ENCODE measurements at places on chromosomes 6 and 20.

DNA sequence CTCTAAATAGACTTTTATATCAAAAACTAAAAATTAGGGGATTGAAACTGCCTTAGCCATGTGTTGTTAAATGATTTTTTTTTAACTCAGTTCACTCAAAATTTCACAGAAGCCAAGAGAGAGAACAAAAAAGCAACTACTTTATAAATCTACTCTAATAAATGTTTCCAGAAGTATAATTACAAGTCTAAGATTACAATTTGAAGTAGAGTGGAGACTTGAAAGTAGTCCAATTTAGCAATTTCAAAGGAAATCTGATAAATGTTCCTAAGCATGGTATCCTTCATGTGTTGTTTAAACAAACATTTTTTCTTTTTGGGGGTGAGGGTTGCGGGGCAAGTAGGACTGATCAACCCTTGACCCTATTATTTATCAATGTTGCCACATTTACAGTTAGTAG is 72.6 kb downstream of the PHIP start:
- DNase-seq: no peak

DNA sequence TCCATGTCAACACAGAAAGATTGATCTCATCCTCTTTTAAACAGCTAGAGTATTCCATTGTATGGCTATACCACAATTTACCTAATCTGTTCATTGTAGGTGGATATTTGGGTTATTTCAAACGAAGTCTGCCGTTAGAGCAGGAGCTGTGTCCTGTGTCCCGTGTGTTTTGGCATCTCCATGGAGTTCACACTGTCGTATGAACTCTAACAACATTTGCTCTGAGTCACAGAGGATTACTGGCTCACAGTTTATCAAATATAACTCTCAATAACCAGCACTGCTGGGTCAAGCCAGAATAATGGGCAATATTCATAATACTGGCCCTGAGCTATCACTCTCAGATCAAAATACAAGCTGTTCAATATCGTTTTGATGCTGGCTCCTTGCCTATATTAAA is 16.4 kb downstream of the TRAM2 start:
- DNase-seq: no peak

- DNase-seq: no peak
Measured at GRCh38 chr6:143598466-143599080, 79.2 kb upstream of the PHACTR2 start.

DNA sequence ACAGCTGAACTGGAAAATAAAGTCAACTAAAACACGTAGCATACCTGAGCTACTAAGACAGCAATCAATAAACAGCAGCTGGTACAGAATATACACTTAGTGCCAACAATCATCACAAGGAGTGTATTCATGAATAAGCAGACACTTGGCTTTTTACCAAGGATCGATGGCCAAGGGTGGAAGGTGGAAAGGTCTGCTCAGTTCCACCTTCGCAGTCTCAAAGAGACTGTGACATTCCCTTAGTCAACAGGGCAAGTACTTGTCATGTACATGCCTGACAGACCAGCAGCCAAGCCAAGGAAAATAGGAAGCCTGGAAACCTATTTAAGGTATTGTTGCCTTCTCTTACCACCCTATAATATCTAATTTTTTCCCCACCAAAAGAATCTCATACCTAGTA is 21.4 kb downstream of the HBS1L start:
- DNase-seq: no peak

- no peak for DNase-seq
Measured at GRCh38 chr6:47844881-47845280, 63.0 kb downstream of the OPN5 start.

DNA sequence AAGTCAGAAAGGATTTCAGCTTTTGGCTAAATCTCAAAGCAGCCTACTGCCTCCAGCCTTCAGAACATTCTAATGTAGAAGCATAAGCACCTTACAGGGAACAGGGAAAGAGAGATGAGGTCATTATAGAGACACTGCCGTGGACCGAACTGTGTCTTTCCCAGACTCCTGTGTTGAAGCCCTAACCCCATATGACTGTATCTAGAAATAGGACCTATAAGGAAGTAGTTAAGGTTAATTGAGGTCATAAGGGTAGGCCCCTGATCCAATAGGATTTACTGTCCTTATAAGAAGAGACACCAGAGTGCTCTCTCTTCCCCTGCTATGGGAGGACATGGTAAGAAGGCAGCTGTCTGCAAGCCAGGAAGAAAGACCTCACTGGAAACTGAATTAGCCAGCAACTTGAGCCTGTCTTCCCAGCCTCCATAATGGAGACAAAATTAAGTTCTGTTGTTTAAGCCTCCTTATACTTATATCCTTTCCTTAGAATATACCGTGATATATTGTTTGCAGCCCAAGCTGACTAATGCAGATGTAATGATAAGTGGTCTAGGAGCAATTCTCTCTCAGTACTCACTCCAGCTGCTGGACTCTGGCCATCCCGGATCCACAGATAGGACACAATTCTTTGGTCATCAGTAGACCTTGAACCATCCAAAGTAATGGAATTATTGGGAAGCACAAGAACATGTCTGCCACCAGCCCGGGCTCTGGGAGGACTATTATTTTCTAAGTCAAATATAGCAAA is 71.4 kb downstream of the ALDH5A1 start:
- DNase-seq: no peak

GRCh38 chr6:124066946-124067552 is 263.4 kb downstream of the NKAIN2 start:
- DNase-seq: no peak

- DNase-seq: no peak
Measured at GRCh38 chr20:53930651-53931504, 139.5 kb downstream of the BCAS1 start.

DNA sequence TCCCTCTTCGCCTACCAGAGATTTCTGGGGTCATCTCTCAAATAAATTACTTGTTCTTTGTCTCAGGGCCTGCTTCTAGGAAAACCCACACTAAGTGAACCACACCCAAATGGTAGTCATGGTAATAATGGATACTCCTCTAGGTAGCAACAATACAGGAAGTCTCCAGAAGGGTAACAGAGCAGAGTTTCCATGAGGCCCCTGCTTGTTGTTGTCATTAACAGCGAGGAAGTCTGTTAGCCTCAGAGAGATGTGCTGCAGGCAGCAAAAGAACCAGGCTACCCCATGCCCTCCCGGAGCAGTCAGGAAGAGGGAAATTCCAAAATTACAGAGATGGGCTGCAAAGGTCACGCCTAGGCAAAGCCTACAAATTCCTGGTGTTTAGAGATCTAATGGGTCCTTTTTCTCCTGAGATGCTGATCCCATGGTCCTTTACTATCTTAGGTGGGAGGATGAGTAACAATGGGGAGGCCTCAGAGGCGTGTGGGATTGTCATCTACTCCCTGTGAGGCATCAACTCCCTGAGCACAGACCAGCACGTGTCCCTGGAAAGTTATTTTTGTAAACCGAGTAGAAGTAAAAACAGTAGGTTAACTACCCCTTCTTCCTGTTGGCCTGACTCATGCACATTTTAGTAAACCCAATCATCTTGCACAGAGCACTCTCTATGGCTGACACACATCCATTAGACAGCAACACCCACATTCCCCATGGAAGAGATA is 10.1 kb downstream of the ISM1 start:
- DNase-seq: no peak

- no peak for DNase-seq
Measured at GRCh38 chr6:105301072-105301503, 101.8 kb downstream of the PREP start.

DNA sequence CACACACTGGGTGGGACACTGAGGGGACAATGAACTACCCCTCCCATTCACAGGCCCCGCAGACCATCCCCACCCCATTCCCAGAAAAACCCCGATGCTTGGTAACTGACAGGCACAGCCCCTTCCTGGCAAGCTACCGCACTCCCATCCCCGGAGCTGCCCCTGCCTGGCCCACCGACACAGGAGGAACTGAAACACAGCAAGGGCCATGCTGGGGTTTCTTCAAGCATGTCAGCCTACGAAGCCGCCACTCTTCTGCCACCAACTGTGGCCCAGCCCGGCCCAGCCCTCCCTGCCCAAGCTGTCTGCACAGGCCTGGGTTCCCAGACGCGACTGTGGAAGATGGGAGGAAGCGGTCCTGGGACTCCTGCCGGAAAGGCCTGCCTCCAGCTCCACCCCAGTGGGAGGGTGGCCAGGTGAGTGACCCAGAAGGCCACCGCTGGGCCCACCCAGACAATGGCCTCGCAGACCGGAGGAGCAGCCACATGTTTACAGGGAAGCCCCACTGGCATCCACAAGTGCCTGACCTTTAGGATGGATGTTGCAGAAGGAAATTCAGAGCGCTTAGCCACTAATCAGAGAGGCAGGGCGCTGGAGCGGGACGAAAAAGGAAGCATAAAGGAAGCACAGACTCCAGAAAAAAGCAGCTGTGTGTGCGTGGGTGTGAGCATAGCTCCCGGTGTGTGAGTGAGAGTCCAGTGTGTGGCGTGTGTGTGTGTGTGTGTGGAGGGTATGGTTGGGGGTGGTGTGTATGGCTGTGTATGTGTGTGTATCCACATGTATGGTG is 91.6 kb downstream of the PRND start:
- no peak for DNase-seq

DNA sequence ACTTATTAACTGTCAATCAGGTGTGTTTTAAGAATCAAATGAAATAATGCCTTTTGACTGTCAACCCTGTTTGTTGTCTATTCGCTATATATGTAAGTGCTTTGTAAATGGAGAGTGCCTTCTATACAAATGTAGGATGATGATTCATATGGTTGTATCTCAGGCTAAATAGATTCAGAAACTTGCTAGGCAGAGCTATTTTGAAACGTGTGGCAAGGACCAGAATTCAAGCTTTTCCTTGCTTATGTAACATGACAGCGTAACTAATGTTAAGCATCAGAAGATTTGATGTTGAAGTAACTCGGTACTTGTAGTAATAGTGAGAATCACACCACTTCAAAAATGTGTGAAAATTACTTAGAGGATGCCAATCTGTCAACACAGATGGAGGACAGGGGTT is 3.4 kb downstream of the OGFRL1 start:
- DNase-seq: no peak

DNA sequence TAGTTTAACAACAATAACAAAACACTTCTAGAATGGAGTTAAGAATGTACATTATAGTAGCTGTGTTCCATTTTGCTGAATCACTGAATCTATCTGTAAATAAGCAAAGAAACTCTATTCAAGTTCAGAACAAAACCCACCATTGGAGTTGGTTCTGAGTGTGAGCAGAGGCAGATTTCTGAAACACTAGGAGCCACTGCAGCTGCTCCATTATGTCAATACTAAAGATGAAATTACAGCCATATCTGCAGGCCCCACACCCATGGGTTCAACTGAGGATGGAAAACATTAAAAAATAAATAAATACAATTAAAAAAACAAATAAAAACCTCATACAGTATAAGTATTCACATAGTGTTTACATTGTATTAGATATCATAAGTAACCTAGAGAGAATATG is 91.0 kb downstream of the REPS1 start:
- DNase-seq: no peak

DNA sequence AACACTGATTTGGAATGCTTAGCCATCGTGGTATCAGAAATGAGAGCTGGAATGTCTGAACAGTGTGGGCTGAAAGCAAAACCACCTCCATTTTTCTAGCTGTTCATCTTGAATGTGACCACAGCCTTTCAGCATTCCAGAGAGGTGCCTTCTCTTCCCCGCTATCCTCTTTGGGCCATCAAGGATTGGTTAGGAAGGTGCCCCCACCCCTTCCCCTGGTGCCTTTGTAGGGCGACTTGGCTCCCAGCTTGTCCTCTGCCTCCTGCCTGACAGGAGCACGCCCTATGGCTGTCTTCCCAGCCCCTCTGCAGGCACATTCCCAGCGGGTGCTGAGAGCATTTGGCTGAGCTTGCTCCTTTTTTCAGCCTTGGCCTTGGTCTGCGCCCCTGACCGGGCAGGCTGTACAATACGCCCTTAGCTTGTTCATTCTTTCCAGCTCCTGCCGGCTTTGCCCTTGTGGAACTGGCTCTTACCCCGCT is 97.5 kb downstream of the ARMC2 start:
- no peak for DNase-seq

DNA sequence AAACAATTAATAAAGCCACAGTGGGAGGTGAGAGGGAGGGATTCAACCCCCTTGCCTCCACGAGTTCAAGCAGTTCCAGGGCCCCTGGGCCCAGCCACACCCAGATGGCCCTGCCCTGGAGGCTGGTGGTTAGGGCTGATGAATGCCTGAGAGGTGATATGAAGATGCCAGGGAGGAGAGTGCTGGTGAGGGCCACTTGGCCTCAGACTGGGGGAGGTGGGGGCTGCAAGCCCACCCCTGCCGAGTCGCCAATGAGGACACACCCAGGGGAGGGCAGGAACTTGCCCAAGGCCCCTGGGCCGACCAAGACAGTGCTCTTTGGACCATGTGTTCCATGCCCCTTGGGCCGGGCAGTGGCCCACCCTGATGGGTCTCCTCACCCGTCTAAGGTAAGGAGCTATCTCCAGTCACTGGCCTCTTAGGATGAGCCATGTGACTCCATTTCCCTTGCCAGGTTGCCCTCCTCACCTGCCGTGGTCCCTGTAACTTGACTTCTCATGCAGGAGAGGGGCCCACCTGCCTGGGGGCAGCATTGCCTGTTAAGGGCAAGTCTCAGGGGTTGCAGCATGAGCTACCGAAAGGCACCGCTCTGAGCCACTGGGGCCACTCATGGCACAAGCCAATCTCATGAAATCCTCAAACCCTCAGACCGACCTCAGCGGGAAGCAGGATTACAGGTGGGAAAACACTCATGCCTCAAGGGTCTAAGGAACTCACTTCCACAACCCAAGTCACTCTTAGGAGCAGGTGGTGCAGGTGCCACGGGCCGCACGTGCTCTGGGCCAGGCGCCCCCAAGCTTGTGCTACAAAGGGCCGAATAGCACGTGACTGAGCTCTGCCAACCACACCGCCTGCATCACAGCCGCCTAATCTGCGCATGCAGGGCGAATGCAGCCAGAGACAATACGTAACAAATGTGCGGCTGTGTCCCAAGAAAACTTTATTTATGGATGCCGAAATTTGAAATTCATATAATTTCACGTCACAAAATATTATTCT is 147.4 kb upstream of the MLN start:
- DNase-seq: no peak

DNA sequence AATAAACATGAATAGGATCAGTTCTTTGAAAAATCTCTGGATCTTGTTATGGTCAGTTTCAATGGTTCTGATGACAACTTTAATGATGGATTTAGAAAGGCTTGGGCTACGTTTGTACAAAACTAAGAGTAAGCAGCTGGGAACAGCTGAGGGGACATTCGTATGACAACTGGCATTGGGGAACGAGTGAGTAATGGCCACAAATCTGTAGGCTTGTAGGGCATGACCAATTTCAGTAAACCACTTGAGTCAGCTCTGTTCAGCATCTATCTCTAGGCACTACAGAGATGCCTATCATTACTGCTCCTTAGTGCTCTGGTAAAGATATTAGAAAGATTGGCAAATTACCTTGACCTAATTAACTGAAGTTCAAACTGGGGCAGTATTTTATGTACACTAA is 1375.6 kb downstream of the EPHA7 start:
- DNase-seq: no peak

DNA sequence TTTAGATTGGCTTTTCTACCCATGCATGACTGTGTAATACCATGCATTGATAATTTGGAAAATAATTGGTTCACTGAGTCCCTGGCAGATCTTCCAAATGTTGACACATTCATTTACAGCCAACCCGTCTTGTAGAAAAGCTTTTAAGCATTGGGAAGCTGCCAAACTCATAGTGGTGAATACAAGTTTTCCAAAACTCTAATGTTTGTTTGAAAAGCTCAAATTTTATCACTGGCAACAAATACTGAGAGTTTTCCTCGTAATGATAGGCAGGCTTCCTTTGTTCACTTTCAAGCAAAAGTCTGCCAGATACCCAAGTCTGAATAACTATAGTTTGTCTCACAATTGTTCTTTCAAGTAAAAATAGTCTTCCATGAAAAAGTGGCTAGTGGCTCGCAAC is 143.0 kb downstream of the FIG4 start:
- no peak for DNase-seq
